ENCODE measurements at places on chromosomes 3 and 15.

GRCh38 chr15:54208786-54209185 lies 230.5 kb downstream of the UNC13C start:
- no peak for DNase-seq

DNA sequence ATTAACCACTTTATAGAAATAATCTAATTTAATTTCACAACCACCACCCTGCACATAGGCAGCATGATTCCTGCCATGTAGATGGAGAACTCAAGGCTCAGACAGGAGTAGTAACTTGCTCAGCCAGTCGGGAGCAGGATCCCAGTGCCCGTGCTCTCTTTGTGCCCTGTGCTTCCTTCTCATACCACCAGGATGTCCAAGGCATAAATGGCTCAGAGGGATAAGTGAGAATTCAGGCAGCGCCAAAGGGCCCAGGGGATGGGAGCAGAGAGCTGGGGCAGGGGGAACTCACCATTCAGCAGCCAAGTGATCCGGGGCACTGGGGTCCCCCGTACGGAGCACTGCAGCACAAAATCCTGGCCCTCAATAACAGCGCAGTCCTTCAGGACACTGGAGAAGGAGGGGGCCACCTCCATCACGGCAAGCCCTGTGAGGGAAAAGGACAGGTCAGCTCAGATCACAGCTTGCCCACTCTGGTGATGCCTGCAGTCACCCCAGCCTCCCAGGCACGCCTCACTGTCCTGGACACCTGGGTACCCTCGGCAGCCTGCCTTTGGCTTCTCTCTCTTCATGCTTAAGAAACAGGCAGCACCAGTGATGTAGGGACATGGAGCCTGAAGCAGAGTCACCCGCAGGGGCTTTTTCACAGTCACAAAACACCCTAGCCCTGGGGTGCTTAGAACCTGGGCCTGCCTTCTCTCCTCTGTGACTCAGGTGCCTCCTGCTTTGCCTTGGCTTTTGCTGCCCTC lies 141.0 kb upstream of the HACD2 start:
- no peak for DNase-seq

GRCh38 chr3:7439101-7439680 lies 578.3 kb downstream of the GRM7 start:
- DNase-seq = no peak

GRCh38 chr15:71334873-71335272 lies 219.6 kb downstream of the THSD4 start:
- DNase-seq = no peak

All from nucleus accumbens (tissue), 56 donors.